Effector memory CD8-positive, alpha-beta T cell (primary cell): ENCODE measurements at places on chromosomes 5 and 9.

DNA sequence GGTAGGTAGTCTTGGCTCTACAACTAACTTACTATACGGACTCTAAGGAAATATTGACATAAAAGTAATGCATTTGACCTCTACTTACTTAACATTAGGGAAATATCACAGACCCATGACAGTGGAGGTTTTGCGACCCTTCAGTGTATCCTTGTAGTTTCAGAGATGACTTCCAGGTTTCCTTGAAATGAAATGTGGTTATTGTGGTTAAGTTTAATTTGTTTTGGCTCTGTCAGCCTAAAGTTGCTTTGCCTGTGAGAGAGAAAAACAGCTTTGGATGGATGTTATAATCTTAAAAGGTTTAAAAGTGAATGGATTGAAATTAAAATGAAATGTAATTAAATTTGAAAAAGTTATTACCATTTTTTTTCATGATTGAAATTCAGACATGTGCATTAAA lies 42.9 kb downstream of the LRRTM2 start:
- no peak for DNase-seq

DNA sequence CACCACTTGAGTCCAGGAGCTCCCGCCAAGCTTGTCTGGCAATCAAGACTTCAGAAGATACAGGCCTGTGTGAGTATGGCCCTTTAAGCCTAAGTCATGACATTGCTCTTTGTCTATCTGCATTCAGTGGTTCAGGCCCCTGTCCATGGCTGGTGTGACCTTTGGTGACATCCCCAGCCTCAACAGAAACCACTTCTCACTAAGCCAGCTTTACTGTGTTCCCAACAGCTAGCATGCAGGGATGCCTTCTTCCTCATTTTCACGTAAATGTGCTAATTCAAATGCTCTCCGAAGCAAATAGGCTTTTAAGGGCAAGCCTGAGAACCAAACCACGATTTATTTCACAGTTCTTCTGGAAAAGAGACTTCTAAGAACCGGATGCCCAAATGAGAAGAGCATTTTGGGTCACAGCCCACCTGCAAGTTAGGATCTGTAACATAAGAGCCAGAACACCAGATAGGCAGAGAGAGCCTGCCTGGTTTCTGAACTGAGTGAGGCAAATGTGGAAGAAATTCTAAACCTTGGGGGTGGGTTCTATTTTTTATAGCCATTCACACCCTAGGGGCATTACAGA lies 14.9 kb downstream of the CD180 start:
- no peak for DNase-seq

GRCh38 chr9:108467653-108468324 lies 388.0 kb downstream of the ACTL7B start:
- DNase-seq: no peak

- DNase-seq: no peak
Measured at GRCh38 chr9:77848897-77849296, 182.7 kb downstream of the GNAQ start.

DNA sequence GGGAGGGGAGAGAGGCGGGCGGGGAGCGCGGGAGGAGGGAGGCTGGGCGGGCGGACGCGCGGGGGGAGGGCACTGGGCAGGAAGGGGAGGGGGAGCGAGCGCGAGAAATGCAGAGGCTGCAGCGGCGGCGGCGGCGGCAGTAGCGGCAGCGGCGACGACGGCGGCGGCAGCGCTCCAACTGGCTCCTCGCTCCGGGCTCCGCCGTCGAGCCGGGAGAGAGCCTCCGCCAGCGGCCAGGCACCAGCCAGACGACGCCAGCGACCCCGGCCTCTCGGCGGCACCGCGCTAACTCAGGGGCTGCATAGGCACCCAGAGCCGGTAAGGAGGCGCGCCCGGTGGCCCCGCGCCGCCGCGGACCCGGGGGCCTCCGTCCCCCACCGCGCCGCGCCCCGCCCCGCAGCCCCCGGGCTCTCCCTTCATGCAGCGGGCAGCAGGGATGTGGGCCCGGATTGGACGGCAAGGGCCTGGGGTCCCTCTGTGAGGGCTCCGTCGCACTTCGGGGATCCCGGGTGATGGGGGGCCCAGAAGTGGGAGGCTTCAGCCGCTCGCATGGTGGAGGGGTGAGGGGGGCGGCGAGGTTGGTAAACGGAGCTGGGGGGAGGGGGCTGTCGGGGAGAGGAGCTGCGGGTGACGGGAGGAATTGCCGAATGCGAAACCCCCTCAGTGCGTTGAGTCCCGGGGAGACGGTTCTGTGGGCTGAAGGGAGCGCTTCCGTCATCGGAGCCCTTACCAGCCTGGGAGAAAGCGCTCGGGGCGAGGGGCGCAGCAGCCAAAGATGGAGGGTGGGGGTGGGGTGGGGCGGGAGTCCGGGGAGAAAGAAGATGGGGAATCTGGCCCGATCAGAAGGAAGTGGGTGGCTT lies at the start of gene BASP1:
Gene BASP1 (plus strand): TSS at position 139 of the 860 bp plus-strand sequence. CDS start 57,586 bp downstream, outside the sequence.
- no peak for DNase-seq

DNA sequence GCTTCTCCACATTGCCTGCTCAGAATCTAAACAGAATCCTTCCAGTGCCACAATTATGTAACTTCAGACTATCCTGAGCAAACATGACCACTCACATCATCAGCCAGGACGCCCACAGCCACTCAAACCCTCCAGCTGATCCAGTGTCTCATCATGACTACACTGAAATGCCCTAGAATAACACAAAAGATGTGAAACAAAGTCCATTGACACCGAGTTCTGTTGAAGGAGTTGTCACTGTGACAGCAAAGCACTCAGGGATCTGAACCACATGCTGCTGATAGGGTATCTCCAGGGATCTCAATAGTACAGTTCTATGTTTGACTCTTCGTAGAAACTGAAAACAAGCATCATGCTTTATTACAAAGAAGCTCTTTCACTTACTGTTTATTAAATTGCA lies 150.2 kb downstream of the GABBR2 start:
- no peak for DNase-seq

DNA sequence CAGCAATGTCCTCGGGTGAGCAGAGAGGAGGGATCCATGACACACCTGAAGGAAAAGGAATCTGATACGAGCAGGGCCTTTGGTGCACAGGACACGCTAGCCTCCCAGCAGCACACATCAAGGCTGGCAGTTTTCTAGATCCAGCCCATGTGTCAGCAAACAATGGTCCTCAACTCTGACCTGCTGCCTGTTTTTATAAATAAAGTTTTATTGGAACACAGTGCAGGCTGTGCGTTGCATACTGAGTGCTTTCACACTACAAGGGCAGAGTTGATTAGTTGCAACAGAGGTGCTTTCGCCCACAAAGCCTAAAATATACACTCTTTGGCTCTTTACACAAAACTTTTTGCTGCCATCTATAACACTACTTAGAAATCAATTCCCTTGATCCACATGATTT lies 147.1 kb downstream of the MYO10 start:
- DNase-seq: no peak

DNA sequence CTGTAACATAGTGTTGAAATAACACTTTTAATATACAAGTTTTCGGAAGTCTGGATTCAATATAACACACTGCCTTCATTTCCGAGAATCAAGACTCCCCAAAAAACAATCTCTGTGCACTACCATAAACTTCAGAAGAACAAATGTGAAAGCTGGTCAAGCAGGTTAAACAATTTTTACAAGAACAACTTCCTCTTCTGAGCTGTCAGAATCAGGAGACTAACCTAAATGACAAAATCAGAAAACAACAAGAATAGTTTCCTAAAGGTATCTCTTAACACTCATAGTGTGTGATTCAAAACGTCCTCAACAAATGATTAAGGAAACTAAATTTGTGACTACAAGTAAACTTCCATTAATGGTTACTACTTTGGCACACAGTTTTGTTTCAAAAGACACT lies 11.6 kb downstream of the C9orf72 start:
- DNase-seq: no peak

GRCh38 chr9:110170357-110171257 lies 37.4 kb downstream of the C9orf152 start:
- DNase-seq: no peak

DNA sequence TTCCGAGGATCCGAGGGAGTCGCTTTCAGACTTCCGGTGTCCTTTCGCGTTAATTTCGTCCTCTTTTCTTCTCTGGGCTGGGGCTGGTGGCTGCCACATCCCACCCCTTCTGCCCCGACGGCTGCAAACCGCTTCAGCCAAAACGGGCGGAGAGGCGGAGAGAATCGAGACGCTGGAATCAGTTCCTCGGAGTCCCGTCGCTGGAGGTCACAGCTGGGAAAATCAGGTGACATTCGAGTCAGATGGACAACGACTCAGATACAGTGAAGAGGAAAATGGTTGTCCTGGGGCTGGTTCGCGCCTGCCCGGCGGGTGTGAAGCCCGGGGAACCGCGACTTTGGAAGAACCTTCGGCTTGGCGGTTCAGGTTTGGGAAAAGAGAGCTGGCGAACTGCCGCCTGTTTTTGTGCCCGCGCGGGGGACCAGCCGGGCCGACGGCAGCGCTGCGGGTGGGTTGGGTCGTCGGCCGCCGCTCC lies 8.9 kb upstream of the NKX2-5 start:
- no peak for DNase-seq

- no peak for DNase-seq
Measured at GRCh38 chr9:15543047-15543813, 9.6 kb upstream of the CCDC171 start.

DNA sequence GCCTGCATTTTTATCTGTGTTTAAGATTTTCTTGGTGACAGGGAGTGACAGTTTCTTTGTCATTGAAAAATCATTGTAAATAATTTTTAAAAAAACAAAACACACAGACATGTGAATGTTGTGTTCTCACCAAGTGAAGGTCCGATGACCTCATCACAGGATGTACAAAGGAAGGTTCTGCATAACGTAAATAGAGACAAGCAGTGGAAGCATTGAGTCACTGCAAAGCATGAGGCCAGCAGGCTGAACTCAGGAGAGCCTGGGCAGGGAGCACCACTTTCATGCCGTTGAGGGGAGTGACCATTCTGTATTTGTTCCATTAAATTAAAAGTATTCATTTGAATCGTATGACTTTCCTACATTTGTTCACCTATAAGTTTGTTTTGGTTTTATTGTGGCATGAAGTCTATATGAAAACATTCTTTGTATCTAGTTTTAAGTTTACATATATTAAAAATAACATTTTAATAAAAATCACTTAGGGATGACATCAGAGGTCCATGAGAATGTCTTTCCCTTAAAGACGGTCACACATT lies 70.4 kb upstream of the TLE1 start:
- DNase-seq: no peak

DNA sequence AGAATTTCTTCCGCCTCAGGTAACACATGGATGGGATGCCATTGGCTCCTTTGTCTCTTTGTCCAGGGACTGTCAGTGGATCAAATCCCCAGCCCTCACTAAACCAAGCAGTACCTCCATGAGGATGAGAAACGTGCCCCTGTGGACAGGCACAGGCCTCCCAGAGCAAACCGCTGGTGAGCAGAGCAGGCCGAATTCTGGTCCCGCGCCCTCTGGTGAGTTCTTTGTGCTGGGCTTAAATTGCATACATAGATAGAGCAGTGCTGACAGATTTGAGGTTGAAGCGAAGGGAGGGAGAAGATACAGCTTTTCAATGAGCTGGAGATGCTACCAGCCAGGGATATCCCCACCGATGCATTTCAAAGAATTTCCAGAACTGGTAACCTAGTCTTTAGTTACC lies 143.8 kb downstream of the HSD17B3 start:
- DNase-seq: no peak

DNA sequence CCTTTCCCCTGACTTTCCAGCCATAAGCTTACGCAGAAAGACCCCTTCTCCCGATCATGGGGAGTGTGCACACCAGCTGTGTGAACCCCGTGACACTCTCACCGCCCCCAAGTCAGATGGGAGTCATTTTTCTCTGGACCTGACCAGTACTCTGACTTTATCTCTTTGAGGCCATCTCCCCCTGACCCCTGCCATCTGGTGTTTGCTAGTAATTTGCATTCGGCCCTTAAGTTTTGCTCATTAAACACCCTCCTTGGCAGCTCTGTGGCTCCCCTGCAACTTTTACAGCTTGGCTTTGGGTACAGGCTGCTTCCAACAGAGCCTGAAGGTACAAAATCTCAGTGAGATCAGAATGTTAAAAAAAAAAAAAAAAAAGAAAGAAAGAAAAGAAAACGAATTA lies 43.9 kb downstream of the PDZD2 start:
- DNase-seq: no peak

- no peak for DNase-seq
Measured at GRCh38 chr5:3343211-3343610, 252.4 kb upstream of the IRX1 start.

GRCh38 chr5:2801577-2802525 lies 50.4 kb upstream of the IRX2 start:
- DNase-seq: no peak

GRCh38 chr5:143771189-143771588 lies 40.8 kb upstream of the HMHB1 start:
- no peak for DNase-seq

DNA sequence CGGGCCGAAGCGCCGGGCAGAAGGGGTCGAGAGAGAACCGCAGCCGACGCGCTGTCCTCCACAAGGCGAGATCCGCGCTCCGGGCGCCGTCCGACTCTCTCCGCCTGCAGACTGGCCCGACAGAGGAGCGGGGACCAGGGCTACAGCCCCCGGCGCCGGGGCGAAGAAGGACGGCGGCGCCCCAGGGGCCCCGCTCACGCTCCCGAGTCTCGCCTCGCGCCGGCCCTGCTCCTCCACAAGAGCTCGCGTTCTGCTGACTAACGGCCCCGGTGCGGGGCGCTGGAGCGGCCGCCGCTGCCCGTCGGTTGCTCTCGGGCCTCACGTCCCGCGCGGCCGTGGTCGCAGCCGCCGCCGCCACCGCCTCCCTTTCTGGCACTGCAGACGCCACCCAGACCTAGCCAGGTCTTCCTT lies 338 bp downstream of the ABHD17B start:
- no peak for DNase-seq

GRCh38 chr9:126235336-126236243 lies 91.0 kb upstream of the MVB12B start:
- DNase-seq: no peak

- no peak for DNase-seq
Measured at GRCh38 chr5:1760231-1760630, 39.4 kb downstream of the MRPL36 start.

GRCh38 chr9:77983320-77983662 lies 48.3 kb downstream of the GNAQ start:
- DNase-seq: no peak

DNA sequence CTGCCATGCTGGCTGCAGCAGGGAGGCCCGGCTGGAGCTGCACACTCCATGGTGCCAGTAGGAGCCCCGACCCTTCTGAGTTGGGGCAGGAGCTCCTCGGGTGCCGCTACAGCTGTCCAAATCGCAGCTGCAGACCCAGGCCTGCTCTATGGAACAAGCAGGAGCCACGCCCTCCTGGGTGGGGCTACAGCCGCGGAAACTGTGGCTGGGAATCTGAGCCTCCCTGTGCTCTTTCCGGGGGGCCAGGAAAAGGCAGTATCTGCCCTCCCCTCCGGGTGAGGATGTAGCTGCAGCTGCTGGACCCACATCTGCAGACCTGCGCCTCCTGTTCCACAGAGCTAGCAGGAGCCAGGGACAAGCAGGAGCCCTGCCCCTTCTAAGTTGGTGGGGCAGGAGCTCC lies 278.9 kb upstream of the ACTBL2 start:
- no peak for DNase-seq

GRCh38 chr9:68844631-68845612 lies 139.9 kb downstream of the PIP5K1B start:
- no peak for DNase-seq

GRCh38 chr9:94847486-94847885 lies 121.0 kb downstream of the AOPEP start:
- no peak for DNase-seq

- no peak for DNase-seq
Measured at GRCh38 chr5:156326718-156327259, at the start of gene SGCD. SGCD (plus strand) TSS chr5:156327164.
